ENCODE measurements at places on chromosomes 6 and 20.

- DNase-seq = no peak
Measured at GRCh38 chr6:4644996-4645395, 131.2 kb upstream of the CDYL start.

GRCh38 chr20:34989670-34990069, 34.0 kb downstream of the MYH7B start:
- DNase-seq = no peak

DNA sequence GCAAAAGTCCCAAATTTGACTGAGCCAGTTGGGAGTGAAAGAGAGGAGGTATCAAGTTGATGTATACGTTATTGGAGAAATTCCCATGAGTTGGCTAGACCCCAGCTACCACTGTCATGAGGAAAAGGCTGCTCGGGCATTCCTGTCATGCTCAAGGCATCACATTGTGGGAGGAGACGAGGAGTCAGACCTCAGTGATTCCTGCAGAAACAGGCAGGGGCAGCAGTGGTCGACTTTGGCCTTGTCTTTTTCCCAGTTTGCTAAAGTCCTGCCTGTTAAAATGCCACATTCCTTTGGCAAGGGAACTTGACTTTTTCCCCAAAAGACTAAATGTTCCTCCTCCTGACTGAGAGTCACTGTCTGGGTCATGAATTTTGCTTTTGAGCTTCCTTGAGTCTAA, 295.5 kb upstream of the HS3ST5 start:
- no peak for DNase-seq

DNA sequence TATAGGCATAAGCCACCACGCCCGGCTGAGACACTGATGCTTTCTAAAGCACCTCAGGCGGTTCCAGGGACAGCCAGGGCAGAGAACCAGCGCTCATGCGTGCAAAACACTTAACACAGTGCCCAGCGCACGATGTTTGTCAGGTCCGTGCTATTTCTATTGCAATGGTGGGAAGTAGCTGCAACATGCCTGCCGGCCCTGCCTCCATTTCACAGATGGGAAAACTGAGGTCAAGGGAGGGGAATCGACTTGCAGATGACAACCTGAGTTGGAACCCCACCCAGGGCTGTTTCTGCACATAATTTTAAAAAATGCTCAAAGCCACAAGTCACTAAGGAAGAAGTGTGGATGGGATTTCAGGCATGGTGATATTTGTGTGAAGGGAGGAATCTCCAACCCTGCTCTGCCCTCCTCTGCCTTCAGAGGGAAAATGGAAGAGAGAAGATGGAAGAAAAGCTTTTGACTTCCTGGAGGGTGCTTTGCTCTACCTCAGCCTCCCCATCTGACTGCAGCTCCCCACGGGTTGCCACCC, 39.9 kb downstream of the KIAA1755 start:
- DNase-seq = no peak

- no peak for DNase-seq
Measured at GRCh38 chr6:119865466-119866350, 516.1 kb upstream of the MAN1A1 start.

Measured in esophagus squamous epithelium (tissue), 5 donors.